ENCODE measurements at places on chromosomes 12 and 14.
A peak's percentile ranks its signal among the peaks of the same experiment; 100 is the strongest.

DNA sequence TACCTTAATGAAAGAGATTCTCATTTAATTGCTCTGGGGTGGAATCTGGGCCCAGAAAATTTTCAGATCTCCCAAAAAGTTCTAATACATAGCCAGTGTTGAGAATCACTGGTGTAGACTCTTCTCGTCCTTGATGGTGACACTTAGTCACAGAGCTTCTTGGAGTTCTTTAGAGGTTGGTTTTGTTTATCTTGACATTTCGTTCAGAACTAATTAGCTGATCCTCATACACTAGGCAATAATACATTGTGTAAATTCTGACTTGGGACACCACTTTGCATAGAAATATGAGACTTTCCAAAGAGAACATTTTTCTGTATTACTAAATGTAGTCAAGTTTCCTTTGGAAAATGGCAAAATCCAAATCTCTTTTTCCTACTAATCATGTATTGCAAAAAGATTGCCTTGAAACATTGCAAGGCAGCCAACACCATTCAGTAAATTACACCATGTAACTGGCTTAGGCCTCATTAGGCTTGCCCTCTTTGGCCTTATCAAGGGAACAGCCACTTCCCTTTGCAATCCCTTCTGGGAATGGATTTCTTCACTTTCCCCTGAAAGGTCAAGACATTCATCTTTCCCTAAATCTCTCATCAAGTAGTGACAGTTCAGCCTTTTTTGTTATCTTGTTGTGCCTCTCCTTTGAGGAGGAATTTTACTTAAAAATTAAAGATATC is 102.2 kb downstream of the PAH start:
- no peak for DNase-seq

DNA sequence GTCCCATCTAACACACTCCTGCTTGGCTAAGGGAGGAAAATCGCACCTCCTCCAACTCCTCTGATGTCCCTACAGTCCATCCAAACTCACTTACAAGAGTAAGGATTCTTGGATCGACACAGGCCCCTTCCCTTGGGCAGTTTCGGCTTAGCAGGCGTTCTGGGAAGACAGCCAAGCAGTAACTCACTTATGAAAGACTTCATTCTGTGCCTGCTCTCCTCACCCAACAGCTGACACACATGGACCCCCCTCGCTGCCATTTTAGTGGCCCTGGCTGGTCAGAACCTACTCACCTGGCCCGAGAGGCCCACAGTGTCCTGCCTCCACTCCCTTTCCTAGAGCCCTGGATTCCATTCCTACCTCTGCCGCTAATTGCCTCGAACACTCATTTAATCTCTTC is 52.3 kb upstream of the BCL2L14 start:
- DNase-seq: no peak

- DNase-seq: no peak
Measured at GRCh38 chr14:64506721-64507120, 2.2 kb downstream of the ZBTB1 start.

- DNase-seq: no peak
Measured at GRCh38 chr14:91143862-91144261, 30.0 kb downstream of the DGLUCY start.

DNA sequence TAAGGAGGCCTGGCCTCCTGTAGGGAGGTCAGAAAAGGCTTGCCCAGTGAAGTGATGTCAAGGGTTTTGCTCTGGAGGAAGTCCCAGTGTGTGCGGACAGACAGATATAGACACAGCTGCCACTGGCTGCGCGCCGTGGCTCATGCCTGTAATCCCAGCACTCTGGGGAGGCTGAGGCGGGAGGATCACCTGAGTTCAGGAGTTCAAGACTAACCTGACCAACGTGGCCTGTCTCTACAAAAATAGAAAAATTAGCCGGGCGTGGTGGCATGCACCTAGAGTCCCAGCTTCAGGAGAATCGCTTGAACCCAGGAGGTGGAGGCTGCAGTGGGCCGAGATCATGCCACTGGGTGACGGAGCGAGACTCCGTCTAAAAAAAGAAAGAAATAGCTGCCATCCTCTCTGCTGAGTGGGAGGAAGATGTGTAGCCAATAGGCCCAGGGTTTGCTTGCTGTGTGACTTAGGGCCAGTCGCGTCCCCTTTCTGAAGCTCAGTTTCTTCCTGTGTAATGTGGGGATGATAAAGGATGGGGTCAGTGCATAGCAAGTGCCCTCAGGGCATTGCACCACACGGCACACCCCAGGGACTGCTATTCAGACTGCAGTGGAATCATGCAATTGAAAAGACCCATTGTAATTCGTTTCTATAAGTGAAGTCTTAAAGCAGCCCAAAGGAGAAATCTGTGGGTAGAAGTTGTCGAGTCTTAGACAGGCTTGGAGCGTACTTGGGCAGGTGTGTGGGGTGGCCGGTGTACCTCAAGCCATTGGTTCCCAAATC is 18.7 kb upstream of the MLEC start:
- no peak for DNase-seq

DNA sequence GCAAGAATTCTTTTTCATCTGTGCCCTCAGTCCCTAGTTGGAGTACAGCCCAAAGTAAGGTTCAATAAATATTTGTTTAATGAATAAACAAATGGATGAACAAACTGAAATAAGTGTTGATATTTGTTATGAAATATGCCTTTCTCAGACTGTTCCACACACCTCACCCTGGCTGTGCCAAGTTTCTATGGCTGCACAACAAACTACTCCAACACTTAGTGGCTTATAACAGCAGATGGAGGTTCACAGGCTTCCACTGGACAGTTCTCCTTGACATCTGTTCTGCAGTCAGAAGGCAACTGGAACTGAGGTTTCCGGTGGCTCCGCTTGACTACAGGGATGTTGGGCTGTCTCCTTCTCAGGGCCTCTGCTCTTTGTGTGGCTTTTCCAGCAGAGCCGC is 197.1 kb downstream of the RGS6 start:
- no peak for DNase-seq

DNA sequence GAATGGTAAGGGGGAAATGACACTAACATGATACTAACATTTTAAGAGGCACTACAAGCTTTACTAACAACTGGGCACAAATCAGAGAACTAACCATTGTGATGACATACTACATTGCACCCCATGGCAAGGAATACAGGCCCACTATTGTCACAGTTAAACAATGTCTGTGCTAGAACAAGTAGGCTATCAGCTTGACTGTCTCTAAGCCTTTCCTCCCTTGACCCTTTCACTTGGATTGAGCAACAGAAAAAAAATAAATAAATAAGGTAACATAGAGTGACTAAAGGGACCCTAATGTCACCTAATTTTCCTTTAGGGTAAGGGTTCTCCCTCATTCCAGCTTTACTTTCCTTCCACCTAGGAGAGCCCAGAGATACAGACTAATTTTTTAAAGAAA is 4.4 kb downstream of the SLC38A2 start:
- DNase-seq: no peak

DNA sequence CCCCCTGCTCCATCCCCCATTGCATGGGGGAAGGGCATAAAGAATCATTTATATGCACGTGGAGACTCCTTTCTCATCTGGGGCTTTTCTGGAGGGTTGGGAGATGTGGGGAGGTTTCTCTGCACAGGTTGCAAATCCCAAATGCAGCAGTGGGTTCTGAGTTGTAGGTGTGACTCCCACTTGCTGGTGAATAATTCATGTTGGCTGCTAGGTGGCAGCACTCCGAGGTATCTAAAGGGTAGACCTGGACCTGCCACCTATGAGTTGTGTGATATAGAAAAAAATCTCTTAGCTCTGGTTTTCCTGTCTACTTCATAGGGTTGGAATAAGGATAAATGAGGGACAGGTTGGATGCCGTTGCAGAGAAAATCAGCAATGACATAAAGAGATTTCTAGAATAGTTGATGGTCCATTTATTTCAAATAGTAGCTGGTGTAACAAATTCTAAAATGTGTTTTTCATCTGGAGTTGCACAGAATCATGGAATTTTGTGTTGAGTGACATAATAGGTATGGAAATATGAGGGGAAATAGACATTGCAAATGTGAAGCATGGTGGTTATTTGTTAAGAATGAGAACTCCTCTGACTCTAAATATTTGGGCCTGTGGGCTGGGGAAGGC is 4.6 kb downstream of the MARCHF9 start:
- no peak for DNase-seq

DNA sequence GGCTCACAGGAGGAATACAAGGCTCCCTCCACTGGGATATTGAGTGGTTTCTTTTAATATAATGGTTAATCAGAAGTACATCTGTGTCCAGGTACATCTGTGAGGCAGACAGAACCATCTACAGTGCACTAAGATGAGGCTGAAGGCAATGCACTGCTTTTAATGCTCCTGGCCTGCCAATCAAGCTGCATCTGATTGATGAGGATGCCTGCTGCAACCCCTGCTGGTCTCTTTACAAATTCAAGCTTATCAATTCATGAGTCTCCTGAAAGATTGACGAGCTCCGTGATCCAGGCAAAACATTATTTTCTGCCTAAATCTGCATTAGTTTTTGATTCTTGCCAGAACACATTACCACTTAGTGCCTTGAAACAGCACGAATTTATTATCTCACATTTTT is 1139.1 kb downstream of the AACS start:
- no peak for DNase-seq

- DNase-seq: no peak
Measured at GRCh38 chr14:53019406-53019805, 68.6 kb upstream of the FERMT2 start.

- no peak for DNase-seq
Measured at GRCh38 chr12:79059557-79059956, 195.0 kb downstream of the SYT1 start.

DNA sequence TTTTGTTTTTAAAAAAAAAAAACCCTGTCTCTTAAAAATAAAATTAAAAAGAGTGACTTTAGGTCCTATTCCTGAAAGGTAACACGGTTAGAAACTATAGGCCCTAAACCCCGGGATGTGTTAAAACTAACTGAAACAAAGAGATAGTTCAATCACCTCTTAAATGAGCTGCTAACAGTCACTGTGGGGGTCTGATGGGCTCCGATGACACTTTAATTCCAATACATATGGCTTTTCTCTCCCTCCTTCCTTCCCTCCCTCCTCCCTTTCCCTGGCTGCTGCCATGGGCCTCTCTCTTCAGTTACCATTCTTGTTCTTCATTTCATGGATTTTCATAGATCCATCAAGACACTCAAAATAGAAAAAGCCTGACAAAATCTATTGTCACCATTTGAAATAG is 76.6 kb downstream of the RNF34 start:
- no peak for DNase-seq

- DNase-seq: peak; percentile 13
Measured at GRCh38 chr12:105775343-105775742, 363.4 kb downstream of the NUAK1 start.

GRCh38 chr12:114933428-114934160 is 249.6 kb upstream of the TBX3 start:
- peak; percentile 86 for DNase-seq

DNA sequence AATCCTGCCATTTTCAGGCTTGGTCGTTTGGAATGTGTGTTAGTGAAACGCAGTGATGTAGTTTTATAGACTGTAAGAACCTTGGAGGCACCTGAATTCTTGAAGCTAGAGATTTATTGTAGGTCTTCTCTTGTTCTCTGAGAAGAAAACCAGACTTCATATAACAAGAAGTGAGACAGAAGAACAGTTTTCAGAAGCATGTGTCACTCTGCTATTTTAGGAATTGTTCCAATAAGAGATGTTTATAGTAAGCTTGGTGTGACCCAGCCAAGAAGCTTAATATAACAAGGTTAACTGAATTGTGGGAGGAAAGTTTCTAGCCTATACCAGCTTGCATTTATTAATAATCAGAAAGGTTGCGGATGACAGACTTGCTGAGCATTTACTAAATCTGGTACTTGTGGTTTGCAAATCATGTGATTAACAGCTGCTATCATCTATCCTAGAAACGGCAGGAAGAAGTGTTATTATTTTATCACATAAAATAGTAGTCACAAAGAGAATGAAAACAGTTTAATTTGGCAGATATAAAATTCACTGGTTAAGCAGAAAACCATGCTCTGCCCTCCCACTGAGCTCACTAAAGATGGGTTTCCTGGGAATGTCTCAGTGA is 49.2 kb upstream of the BCAT1 start:
- DNase-seq: peak; percentile 8

DNA sequence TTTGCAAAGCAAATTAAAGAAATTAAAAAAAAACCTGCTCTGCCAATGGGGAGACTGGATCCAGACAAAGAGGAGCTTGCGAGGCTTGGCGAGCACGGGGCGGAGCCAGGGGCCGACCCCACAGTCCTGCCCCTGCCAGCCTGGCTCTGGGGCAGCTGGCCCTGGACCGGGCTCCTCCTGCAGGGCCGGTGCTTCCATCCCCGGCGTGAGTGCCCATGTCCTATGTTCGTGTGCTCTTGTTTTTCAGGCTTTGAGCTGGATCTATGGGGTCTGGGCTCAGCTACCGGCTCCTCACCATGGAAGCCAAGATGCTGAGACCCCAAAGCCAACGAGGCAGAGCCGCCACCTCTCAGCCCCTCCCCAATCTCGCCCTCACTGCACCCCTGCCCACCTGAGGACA is 176.8 kb downstream of the KIF26A start:
- no peak for DNase-seq

DNA sequence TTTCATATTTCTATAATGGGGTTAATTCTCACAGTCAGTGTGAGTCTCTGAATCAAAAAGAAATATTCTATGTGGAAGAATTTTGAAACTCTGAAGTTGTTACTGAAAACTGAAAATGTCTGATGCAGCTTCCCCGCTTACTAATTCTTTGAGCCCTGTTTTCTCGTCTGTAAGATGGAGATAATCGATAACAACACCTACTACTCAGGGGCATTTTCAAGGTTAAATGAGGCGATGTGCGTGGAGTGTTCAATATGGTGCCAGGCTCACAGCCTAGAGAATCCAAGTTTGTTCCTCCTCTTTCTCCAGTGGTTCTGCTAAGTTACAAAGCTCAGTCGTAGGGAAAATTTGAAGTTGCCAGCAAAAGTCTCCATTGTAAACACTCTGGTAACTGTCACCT is 391.4 kb downstream of the FUT8 start:
- DNase-seq: no peak

DNA sequence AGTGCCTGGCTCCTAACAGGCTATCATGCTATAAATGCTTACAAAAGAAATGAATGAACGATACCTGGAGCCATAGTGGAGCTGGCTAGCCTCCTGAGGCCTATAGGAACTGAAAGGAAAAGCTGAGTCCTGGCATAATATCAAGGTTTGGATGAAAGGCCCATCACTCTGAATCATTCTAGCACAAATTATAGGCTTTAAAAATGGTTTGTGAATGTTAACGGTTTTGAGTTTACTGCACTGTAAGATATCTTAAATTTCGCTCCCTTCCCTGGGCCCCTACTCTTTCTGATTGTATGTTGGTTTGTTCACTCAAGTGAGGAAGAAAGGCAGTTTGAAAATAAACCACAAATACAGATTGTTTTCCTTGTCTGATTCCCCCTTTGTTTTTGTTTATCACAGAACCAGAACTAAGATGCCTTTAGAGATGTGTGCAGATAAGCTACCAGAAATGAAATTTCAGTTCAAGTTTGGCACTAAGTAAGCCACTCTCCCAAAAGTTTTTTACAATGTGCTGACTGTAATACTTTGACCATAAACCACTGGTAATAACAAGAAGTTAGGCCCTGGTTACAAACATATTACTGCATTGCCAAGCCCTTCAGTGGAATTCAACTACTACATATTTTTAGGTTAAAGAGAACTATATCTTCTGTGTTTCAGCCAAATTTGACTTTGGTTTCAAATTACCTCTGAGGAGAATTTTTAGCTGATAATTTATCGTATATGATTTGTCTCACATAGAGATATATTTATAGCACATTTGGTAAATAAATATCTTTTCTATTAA is 89.5 kb downstream of the ALX1 start:
- no peak for DNase-seq

GRCh38 chr14:57889245-57889644 is 23.4 kb upstream of the SLC35F4 start:
- DNase-seq: peak; percentile 17
